ENCODE measurements at places on chromosomes 5 and 9.

DNA sequence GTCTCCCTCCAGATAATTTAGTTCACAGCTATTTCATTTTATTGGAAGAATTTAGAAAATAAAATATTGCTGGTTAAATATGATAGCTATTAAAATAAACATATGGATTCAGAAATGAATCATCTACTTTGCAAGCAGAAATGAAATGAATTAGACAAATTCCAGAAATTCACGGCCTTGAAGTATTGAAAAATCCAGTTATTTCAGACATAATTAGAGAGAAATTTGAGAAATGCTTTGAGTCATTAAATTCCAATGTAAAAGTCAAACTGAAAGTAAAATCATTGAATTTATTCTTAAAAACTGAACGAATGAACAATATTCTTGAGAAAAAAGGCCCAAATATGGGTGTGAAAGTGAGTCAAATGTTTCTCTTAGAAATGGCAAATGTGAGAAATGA, 632.6 kb upstream of the EDIL3 start:
- no peak for DNase-seq

DNA sequence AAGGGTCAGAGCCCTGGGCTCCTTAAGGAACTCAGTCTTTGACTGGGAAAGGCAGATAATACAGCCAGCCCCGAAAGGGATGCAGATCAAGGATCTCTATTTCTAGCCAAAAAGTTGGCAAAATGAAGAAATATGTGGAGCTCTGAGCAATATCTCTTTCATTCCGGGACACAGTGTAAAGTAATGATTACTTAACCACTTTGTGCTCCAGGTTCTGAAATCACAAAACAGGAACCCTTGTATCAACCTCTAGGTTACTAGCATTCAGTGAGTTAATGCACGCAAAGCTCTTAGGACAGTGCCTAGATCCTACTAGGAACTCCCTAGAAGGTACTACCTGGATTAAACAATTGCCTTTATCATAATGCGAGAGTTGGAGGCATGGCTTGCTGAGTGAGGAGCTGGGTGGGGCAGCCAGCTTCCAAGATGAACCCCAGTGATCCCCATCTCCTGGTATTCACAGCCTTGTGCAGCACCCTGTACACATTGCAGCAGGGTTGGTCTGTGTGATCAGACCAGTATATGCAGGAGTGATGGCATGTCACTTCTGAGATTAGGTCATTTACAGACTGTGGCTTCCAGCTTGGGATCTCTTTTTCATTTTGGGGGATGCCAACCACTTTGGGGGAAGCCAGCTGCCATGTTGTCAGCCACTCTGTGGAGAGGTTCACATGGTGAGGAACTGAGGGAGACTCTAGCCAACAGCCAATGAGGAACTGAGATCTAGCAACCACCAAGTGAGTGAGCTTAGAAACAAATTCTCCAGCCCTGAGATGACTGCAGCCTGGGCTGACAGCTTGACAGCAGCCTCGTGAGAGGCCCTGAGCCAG, 103.1 kb upstream of the SLC44A1 start:
- no peak for DNase-seq

GRCh38 chr5:168366116-168366515, 74.7 kb downstream of the WWC1 start:
- no peak for DNase-seq

- no peak for DNase-seq
These were observed 143.8 kb downstream of the FBXL7 start for GRCh38 chr5:15643731-15644130.

DNA sequence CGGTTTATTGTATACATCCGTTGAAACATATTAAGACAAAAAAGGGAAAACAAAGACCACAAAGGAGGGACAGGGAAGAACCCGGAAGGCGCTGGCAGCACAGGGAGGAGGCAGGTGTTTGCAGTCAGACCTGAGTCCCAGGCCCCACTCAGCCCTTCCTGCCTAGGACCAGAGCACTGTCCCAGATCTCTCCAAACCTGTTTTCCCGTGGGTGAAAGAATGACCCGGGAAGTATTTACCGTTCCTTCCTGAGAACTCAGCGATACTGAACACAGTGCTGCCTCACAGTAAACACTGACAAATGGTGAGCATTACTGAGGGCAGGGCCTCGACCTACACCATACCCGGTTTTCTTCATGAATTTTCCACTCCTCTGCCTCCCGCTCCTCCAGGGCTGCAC, 1.2 kb downstream of the ABO start:
- DNase-seq = no peak

DNA sequence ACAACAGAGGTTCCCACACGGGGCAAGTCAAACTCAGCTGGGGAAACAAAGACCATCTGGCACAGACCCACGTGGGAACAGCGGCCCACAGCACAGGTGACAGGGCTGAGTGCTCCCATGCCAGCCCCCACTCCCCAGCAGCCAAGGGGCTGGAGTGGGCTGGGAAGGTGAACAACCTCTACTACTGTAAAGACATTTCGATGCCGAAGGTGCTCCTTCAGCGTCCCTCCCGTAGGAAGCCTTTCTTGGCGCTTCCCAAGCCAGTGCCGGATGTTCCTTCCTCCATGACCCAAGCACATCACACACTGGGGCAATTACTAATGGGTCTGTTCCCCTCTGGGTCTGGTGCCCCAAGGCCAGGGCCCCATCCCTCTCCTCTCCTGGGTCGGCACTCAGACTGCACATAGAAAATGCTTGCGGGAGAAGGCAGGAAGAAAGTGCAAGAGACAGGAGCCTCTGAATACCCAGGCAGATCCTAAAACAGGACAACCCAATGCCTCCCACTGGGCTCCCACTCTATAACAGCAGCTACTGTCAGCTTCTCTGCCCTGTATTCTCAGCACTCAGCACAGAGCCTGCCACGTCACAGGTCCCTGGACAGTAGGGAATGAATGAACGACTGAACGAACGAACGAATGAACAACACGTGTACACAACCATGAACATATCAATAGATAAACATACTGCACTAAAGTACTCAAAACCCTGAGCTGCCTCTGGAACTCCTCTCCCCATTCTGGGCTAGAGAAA, 77.0 kb upstream of the LRRTM2 start:
- no peak for DNase-seq

GRCh38 chr5:3593771-3594509, 1.7 kb upstream of the IRX1 start:
- no peak for DNase-seq

GRCh38 chr5:36722900-36723299, 116.5 kb downstream of the SLC1A3 start:
- DNase-seq = no peak

DNA sequence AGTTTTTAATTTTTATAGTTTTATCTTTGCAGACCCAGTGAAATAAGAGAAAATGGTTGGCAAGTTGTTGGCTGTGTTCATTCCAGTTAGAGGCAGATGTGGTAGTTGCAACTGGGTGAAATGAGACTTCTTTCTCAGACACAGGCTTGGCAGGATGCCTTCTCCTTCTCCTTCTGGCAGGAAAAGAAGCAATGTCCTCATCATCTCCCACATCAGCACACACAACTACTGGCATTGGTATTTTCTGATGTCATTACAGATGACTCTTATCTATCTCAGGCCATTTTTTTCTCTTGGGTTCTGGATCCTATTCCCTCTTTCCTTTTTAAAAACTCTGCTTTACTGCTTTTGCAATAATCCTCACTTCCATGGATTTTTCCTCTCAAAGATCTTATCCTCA, 103.3 kb upstream of the EDIL3 start:
- DNase-seq = no peak

DNA sequence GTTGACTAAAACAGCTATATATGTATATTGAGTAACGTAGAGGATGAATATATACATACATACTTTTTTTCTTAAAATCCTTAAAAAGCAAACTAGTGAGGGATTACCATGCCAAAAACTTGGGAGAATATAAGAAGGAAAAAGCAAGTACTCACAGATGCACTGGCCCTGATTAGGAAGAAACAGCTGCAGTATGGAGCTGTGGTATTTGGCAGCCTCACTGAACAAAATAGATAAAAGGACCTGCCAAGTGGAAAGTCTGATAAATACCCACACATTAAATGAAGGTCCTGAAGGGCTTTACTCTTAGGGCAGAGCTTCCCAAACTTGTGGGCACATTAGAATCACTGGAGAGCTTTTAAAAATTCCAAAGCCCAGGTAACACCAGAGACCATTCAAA, 80.6 kb downstream of the FEM1C start:
- no peak for DNase-seq

DNA sequence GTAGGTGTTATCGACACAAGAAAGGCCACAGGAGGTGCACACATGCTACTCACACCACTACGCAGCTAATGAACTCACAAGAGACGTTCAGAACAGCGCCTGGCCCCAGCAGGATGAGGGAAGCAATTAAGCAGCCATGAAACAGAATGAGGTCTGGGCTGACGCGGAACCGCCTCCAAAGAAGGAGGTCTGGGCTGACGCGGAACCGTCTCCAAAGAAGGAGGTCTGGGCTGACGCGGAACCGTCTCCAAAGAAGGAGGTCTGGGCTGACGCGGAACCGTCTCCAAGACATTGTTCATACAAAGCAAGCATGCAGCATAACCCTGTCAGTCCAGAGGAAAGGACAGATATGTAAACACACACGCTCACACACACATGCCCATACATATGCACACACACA, 63.2 kb upstream of the ZNF354A start:
- no peak for DNase-seq

GRCh38 chr5:38686658-38687057, 130.2 kb upstream of the LIFR start:
- DNase-seq = no peak

DNA sequence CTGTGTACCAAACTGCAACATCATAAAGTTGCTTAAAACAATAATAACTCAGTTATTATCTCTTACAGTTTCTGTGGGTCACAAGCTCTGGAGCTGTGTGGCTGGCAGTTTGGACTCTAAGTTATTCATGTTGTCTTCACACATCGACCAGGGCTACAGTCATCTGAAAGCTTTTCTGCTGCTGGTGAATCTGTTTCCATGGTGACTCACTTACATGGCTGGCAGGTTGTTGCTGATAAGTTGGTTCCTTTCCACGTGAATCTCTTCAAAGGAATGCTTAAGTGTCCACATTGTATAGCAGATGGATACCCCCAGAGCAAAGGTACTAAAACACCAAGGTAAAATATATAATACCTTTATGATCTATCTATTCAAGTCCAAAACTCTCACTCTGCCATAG, 44.8 kb upstream of the CYLC2 start:
- no peak for DNase-seq

DNA sequence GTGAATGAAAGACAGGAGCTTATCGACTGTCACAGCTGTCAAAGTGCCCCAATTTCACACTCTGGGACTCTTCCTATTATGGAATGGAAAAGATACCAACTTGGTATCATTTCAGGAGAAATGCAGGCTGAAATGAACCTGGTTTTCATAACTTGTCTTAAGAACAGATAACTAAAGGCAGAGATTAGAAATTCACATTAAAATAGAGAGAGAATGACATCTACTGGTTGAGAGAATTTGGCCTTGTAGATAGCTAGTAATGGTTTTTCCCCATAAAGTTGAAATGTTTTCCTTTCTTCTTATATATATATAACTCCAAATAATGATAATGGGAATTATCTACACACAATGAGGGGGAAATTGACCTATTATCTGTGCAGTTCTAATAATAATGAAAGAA, 600.2 kb upstream of the CCNG1 start:
- no peak for DNase-seq

DNA sequence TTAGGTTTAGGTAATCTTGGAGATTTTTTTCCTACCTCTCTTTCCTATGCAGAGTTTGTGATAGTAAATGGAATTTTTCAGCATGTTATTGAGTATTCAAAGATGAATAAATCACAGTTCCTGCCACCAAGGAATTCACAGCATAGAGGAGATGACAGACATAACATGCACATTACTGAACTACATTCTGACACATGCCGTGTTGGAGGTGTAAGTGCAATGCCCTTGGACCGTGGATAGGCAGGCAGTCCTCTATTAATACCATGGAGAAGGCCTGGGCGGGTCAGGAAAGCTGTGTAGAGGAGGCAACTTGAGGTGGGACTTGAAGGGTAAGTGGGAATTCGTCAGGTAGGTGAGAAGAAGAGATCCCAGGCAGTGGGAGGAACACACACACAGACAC, 43.9 kb downstream of the MCCC2 start:
- no peak for DNase-seq

DNA sequence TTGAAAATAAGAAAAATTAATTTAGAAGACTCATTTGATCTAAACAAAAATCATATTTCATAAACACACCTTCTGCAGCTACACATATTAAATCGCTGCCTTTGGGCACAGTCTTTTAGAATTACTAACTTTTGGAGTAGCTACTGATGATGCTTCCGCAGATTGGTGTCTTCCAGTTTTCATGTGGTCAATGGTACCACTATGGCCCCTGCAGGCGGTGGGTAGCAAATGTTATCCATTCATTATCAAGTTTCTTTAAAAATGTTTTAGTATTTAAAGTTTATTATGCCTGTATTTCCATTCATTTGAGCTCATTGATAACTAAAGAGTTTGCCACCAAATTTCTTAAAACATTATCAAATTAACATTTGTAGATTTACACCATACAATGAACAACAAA, 122.9 kb upstream of the GRAMD2B start:
- DNase-seq = no peak

GRCh38 chr5:154514331-154514730, 36.3 kb upstream of the HAND1 start:
- DNase-seq = no peak

- no peak for DNase-seq
These were observed 157.5 kb upstream of the CCDC152 start for GRCh38 chr5:42599106-42599505.

GRCh38 chr5:173291722-173292658, 36.2 kb downstream of the STC2 start:
- peak; percentile 55 for DNase-seq

- DNase-seq = no peak
These were observed 54.0 kb downstream of the SLC22A5 start for GRCh38 chr5:132423438-132423898.

DNA sequence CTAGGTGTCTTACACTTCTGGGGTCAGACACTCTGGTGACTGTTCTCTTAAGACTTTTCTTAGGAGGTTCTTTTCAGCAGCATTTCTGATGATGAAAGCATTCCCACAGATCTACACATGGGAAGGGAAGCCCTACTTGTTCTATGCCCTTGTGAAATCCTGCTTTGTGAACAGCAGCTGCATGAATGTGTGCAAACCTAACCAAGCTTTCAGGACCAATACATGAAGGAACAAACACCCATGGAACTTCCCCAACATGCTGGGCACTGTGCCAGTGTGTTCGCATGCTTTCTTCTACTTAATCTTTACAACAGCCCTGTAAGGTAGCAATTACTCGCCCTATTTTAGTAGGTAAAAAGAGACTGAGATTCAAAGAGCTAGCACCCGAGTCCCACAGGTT, 439.9 kb upstream of the KLF4 start:
- peak; percentile 15 for DNase-seq
